ENCODE measurements at places on chromosomes 4 and X.

GRCh38 chrX:638482-639131 lies 8.0 kb downstream of the SHOX start:
- DNase-seq = no peak

DNA sequence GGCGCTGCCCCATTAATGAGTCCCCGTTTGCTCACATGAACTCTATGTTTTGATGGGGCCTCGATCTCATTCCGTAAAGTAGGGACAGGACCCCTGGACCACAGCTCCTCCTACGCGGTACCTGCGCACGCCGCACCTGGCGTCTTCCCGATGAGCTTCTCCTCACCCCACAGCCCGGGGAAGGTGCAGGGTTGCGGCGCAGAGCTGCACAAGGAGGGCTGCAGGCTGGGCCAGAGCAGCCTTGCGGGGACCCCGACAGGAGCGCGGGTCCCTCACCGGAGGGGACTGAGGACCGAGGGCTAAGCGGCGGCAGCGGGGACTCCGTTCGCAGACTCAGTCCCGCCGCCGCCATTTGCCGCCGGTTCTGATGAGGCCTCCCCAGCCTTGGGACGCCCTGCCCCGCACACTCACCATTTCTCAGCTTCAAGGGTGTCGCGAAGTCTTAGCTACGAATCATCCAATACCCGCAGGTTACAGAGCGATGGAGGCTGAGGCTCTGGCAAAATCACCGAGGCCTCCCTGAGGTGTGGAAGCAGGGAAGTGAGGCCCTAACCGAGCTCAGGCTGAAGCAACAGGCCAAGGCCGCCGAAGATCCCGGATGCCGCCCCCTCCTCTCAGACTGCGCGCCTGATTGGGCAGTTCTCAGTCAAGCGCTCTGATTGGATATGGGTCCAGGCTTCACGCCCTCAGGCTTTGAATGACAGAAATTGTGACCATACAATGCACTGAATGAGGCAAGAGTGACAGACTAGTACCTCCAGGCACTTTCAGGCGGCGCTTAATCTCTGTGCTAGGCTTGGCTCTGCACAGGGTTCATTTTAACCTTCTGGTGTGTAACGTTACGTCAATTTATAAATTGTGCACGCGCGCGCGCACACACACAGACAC lies 25.1 kb downstream of the ZNF721 start:
- DNase-seq = peak; percentile 100

- no peak for DNase-seq
Measured at GRCh38 chrX:84165711-84166110, 22.3 kb downstream of the RPS6KA6 start.

- DNase-seq = no peak
Measured at GRCh38 chrX:103730147-103730795, 19.6 kb downstream of the TMEM31 start.

GRCh38 chr4:102483120-102483519 lies 18.0 kb upstream of the NFKB1 start:
- no peak for DNase-seq

- DNase-seq = no peak
Measured at GRCh38 chr4:98421111-98421510, 159.9 kb downstream of the RAP1GDS1 start.

- DNase-seq = no peak
Measured at GRCh38 chrX:66005830-66006449, 33.9 kb downstream of the VSIG4 start.

GRCh38 chrX:47651043-47651905 lies 911 bp upstream of the ELK1 start:
- DNase-seq = no peak

DNA sequence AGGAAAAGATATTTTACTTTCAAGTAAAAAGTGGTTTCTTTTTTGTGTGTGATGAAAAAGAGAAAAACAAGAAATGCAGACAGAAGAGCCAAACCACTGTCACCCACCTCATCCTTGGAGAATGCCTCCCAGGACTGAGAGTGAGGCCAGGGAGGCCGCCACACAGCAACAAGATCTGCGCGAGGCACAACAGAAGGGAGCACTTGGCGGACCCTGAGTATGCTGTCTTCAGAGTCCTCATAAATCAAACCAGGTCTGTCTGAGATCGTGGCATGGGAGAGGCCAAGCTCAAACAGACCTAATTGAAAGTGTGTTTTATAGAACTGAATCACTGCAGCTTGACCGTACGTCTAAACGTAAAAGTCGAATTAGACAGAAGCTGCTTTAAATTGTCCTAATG lies 134.3 kb upstream of the VCX2 start:
- DNase-seq = no peak

DNA sequence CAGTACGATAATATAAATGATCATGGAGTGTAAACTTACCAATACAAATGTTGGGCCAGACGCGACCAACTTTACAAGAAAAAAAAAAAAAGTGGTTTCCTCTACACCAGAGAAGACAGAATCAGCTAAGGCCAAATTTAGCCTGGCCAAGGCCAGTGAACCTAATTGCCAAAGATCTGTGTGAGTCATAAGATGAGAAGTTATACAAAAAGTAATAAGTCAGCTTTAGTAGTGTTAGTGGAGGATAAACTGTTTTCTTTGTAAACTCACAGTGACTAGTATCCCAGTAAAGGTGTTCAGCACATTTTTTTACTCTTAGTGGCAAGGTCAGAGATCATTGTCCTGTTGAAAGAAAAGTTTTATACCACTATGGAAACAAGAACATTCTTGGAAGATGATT lies 531.4 kb upstream of the TECRL start:
- peak; percentile 45 for DNase-seq

- no peak for DNase-seq
Measured at GRCh38 chr4:155881555-155881954, 15.5 kb upstream of the ASIC5 start.

DNA sequence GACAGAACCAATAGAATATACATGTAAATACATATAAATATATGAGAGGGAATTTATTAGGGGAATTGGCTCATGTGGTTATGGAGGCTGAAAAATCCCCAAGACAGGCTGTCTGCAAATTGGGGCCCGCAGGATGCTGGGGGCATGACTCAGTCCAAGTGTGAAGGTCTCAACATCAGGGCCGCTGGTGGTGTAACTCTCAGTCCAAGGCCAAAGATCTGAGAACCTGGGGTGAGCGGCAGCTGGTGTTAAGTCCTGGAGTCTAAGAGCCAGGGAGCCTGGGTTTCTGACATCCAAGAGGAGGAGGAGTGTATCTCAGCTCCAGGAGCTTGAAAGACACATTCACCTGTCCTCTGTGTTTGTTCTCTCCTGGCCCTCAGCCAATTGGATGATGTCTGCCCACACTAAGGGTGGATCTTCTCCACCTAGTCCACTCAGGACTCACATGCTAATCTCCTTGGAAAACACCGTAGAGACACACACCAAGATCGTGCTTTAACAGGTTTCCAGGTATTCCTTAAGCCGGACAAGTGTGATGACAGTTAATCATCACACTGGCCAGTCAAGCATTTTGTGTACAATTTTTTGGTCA lies 28.9 kb downstream of the TIGD2 start:
- no peak for DNase-seq

GRCh38 chr4:134390319-134390718 lies 188.7 kb upstream of the PABPC4L start:
- DNase-seq = no peak

GRCh38 chr4:176467001-176467400 lies 147.2 kb downstream of the SPCS3 start:
- DNase-seq = peak; percentile 48

- DNase-seq = peak; percentile 83
Measured at GRCh38 chrX:39645178-39645895, 452.4 kb downstream of the BCOR start.

- DNase-seq = no peak
Measured at GRCh38 chr4:173498023-173498422, 32.0 kb downstream of the HAND2 start.

- no peak for DNase-seq
Measured at GRCh38 chr4:18227880-18228279, 206.3 kb upstream of the LCORL start.

DNA sequence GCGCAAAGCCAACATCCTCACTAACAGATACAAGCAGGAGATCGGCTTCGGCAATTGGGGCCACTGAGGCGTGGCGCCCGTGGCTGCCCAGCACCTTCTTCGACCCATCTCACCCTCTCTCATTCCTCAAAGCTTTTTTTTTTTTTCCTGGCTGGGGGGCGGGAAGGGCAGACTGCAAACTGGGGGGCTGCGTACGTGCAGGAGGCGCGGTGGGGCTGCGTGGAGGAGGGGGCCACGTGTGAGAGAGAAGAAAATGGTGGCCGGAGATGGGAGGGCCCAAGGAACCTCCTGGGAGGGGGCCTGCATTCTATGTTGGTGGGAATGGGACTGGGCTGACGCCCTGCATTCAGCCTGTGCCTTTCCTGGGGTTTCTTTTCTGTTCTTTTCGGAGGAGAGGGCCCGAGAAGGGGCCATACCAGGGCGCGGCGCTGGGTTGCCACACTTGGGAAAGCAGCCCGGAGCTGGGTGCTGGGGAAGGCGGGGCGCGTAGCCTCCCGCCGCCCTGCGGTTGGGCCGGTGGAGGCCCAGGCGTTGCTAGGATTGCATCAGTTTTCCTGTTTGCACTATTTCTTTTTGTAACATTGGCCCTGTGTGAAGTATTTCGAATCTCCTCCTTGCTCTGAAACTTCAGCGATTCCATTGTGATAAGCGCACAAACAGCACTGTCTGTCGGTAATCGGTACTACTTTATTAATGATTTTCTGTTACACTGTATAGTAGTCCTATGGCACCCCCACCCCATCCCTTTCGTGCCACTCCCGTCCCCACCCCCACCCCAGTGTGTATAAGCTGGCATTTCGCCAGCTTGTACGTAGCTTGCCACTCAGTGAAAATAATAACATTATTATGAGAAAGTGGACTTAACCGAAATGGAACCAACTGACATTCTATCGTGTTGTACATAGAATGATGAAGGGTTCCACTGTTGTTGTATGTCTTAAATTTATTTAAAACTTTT lies 4.5 kb downstream of the MID1IP1 start:
- peak; percentile 59 for DNase-seq

DNA sequence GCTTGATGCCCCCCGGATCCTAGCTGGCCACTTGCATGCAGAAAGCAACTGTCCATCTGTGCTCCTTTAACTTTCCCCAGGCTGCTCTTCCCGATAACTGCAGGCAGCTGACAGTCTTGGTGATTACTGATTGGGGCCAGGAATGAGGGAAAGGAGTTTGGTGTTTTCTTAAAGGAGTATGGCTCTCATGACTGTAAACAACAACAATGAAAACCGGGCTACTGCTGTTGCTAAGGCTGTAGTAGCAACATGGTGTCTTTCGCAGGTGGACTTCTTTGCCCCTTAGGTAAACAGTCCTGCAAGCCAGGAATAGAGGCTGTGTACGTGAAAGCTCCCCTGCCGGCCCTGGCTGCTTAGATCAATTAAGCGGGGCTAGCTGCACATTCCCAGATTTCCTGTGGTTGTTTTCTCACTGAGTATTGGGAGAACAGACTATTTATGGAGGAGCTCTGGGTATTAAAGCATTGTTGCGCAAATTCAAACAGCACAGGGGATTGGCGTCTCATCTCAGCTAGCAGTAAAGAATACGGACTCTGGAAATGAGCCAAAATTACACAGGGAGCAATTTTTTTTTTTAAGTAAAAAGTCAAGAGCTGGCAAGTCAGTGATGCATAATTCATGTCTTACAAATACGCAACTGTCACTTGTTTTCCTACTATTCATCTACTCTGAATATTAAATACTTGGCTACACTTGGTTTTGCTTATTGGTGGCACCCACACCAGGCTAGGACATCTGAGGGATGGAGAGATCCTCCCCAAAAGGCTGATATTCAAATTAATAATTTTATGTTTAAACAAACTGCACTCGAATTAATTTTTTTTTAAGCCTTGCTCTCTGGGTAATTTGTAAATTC lies 61.6 kb upstream of the NAP1L5 start:
- DNase-seq = no peak

GRCh38 chrX:10524578-10524977 lies 95.8 kb downstream of the MID1 start:
- no peak for DNase-seq

DNA sequence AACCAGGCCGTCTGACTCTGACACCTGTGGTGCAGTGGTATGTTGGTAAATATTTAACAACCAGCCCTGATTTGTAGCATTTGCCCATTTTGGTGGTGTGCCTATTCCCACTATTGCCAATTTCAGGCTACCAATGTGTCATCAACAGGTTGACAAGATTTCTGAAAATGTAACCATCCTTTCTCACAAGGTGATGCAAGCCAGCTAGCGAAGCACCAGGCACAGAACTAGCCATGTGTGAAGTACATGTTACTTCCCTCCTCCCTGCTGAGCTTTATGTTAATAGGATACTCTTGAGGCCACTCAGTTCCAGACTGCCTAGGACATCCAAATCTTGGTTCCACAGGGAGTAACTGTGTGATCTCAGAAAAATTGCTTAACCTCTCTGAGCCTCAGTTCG lies 7.2 kb upstream of the MAMLD1 start:
- DNase-seq = no peak

- no peak for DNase-seq
Measured at GRCh38 chr4:52588097-52588496, 71.0 kb downstream of the USP46 start.

GRCh38 chrX:112967341-112967740 lies 126.7 kb upstream of the AMOT start:
- no peak for DNase-seq

DNA sequence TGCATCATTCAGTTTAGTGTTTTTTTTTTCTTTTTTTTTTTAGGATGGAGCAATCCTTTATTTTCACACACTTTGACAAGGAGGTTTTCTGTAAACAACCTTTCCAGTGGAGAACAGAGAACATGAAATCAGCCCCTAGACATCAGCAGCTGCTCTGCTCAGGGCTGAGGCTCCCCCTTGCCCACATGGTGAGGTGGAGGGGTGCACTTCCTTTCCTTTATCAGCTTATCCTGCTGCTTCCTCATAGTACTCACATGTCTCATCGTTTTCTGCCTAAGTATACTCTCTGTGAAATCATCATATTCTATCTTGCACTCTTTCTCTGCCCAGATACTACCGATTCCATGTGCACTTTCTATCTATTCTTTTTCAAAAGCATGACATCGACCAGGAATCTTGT lies 47.6 kb upstream of the PRSS12 start:
- DNase-seq = no peak

GRCh38 chr4:110780538-110780937 lies 157.7 kb upstream of the PITX2 start:
- no peak for DNase-seq

DNA sequence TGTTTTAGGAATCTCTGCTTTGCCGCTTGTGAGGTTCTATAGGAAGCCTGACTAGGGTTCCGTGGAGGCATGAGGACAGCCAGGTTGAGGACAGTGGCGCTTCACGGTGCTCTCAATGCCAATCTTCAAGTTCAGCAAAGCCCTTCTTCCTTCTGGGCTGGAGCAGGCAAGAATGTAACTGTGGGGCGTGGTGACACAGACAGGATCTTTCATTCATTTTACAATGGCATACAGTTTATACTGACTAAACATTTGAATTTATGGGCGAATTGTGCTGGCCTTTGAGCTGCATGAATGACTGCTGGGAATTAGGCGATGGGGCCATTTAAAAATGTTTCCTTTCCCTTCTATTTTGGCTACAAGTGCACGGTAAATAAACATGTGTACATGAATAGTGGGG lies 2.9 kb upstream of the NHS start:
- no peak for DNase-seq

DNA sequence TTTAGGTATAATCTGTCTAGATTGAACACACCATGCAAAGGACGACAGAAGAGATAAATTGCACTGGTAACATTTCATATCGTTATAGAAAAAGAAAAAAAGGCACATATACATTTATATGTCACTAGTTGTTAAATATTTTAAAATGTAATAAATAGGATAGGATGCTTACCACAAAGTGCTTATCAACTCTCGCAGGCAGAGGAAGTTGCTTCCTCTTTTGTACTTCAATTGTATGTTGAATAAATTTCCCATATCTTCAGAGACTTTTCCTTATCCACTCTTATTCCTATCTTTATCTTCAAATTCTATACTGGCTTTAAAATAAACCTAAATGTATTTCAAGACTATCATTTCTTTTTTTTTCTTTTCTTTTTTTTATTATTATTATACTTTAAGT lies 163.3 kb upstream of the SPOCK3 start:
- no peak for DNase-seq
